Ecto neural progenitor cell (in vitro differentiated cells): ENCODE measurements at places on chromosomes 12 and 14.

GRCh38 chr12:2974560-2974971, 15.4 kb downstream of the TEAD4 start:
- DNase-seq: no peak

DNA sequence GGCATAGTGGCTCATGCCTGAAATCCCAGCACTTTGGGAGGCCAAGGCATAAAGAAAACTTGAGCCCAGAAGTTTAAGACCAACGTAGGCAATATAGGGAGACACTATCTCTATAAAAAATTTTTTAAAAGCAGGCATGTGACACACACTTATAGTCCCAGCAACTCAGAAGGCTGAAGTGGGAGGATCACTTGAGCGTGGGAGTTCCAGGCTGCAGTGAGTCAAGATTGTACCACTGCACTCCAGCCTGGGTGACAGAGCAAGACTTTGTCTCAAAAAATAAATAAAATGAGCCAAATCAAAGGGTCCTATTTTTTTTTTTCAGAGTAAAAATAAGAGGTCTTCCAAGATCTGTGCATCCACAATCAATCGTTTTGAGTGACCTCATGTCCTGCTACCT, 237.6 kb downstream of the SLC16A7 start:
- DNase-seq: no peak

GRCh38 chr14:103527408-103528145, 1.4 kb upstream of the TRMT61A start:
- no peak for DNase-seq

DNA sequence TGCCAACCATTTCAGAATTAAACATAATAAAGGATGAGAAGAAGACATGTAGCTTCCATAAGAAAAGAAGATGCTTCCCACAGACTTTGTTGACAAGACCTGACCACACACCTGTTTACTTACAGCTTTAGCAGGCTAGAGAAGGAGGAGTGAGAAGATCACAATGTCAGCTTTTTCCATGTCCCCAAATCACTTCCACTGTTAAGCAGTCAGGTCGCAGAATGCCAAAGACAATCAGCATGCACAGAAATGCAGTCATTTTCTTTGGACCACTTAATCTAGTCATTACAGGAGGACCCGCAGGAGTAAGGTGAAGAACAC, 314.9 kb downstream of the SSPN start:
- DNase-seq: no peak

DNA sequence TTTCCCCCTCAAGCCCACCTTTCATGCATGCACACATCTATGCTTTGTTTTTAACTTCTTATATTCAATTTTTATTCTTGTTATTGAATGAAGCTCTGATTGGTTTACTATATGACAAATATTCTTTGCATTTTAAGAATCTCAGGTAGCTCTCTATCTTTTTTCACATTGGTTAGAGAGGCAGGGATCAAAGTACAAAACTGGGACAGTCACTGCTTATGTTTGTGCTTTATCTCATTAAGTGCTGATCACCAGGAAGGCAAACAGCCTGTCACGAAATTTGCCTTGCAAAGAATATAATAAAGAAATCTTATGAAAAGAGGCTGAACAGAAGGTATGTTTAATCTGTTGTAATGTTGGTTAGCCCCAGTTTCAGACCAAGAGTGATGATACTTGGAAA, 29.7 kb upstream of the INSM2 start:
- DNase-seq: no peak

DNA sequence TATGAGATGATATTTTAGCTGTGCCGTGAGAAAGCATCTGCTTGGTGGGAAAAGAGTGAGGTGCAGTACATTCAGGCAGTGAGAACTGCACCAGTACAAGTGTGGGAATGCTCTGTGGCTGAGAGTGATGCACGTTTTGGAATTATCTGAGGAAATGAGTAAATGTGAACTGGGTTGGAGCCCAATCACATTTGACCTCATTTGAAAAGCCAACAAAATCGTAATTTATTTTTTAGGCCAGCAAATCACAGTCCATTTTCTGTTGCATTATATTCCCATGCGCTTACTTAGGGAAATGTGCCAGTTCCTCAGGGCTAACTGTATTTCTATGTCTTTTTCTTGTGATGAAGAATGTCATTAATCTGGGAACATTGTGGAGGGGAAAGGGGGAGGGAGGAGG, 77.3 kb downstream of the SNAPC1 start:
- DNase-seq: no peak

DNA sequence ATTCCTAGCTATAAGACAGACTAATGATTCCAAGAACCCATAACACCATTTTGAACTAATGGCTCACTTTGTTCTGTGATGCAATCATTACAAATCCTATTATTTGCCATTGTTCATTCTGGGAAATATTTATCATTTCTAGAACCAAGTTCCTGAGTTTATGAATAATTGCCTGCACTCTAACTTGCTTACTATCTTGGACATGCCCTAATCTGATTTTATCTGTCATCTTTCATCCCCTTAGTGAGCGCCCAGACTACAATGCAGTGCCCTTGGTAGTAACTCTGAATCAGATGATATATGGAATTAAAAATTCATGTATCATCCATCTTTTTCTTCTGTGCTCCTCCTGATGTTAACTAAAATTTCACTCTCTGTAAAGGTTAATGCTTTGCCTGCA, 703.1 kb upstream of the MDGA2 start:
- no peak for DNase-seq
